ENCODE measurements at places on chromosomes 11 and 22.

DNA sequence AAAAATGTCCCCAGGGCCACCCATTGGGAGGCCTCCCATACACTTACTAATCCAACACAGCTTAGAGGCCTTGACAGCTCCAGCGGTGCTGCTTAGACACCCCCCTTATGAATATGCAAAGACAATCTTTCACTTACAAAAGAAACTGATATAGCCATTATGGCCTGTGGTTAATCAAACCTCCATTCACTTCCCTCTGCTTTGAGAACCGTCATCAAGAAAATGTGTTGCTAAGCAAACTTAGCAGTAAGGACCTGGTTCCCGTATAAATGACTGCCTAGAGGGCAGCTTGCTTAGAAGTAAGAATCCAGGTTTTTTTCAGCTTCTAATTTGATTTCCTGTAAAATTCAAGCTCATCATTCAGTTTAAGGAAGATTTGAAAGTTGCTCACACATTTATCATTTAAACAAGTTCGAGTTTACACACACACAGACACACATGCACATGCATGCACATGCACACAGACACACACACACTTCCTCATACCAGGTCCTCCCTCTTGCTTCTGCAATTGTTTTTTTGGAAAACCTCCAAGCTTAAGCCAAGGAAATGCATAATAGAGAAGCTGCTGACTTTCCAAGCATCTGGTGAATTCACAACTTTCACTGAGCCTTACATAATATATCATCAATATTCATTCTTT is 137.7 kb upstream of the BLID start:
- peak; percentile 76 for DNase-seq

GRCh38 chr11:106937111-106937510 is 81.2 kb downstream of the GUCY1A2 start:
- no peak for DNase-seq

DNA sequence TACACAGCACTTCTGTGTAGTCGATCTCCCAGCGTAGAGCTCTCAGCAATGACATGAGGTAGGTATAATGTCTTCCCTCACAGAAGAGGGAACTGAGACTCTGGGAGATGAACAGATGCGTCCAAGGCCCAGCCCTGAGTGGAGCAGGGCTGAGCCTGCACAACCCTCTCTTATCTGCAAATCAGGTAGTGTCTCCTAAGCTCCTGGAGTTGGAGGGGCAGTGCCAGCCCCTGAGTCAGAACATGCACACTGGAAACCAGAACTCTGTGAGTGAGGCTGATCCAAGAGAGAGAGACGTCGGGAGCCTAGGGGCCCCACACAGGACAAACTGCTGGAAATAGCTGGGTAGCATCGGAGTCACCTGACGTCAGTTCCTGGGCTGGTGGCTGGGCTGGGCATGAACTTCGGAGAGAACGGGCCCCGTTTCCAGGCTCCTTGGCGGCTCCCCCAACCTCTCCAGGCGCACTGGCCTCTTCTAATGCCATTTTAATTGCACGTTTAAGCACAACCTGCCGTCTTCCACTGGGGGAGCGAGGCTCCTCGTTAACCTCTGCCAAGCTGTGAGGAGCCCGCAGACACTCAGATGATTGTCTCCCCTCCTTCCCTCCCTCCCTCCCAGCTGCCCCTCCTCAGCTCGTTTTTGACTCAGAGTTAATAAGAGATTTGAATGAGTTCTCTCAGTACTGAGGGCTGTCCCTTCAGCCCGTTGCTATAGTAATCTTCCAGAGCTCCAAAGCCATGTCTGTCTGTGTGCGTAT is 191.2 kb upstream of the TBCEL start:
- DNase-seq, result no peak

GRCh38 chr22:39080052-39080762 is 3.1 kb downstream of the APOBEC3G start:
- no peak for DNase-seq

- DNase-seq, result no peak
Observed at GRCh38 chr11:70853068-70853769, 399.2 kb downstream of the SHANK2 start.

GRCh38 chr11:61153593-61154095 is 7.6 kb downstream of the VPS37C start:
- no peak for DNase-seq

DNA sequence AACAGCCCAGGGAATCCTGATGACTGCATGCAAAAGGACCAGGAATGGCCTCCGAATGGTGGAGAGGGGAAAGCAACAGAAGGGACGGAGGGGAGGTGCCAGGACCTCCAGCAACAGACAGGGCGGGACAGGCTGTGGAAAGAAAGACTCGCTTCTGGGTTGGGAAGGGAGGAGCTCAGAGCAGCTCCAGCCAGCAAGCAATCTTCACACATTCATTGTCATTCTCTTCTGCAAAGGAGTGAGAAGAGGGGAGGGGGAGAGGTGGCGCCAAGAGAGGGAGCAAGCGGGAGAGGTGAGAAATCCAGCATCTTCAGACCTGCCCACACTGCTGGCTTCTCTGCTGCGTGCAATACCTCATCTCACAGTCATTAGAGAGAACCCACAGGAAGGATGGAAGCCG is 509.0 kb downstream of the BUD13 start:
- no peak for DNase-seq

DNA sequence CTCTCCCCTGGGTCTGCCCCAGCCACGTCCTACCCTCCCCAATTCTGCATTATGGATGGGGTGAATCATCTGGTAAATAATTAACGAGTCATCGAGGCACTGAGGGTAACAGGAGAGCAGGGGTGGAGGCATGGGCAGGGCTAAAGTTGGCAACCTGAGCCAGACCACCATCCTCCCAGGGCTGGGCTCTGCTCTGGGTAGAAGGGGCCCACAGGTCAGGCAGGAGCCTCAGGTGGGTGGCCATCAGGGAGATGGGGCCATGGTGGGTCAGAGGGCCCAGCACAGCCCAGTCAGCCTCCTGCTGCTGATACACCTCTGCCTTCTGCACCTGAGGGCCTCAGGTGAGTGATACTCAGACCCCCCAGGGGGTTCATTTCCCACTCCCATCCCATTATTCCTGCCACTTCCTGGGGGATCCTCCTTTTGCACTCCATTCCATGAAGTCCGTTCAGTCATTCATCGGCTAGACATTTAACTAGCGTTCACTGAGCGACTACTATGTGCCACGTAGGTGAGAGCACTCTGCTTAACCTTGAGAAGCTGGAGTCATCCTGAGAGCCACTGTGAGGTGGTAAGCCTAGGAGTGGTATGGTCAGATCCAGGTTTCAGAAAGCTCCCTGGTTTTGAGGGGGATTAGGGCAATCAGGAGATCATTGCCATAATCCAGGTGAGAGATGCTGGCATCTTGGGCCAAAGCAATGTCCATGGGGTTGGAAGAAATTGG is at the start of gene VSIG10L2:
TSS of gene VSIG10L2 (plus strand) at position 248 of the 724 bp plus-strand sequence. CDS start at position 260, 12 bp downstream.
- no peak for DNase-seq

GRCh38 chr11:120923866-120924508 is 99.9 kb upstream of the TBCEL start:
- DNase-seq, result no peak

DNA sequence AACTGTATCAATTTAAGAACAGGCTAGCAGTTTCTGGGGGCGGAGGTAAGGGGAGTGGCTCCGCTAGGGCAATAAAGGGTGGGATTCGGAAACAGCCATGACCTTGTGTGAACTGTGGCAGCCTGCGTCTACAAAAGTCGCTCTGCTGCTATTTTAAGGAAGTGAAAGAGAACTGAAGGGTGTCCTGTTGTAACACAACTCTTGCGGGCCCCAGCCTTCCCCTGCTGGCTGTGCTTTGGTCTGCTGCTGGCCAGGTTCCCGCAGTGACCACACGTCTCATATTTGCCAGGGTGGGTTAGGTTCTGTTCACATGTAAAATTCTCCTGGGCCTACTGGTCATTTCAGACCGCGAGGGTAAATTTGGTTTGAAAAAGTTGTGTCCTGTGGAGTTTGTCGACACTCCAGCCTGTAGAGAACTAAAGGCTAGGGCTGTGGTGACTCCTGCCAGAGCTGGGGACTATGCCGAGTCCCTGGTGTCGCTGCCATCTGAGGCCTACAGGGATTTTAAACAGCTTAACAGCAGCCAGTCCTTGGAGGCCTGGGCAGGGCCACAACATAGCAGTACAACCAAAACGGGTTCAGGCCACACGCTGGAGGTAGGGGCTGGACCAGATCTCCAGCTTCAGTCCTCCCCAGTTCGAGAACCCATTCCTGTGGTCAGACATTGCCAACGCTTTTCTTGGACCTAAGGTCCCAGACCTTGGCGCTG is 1.1 kb upstream of the PPFIBP2 start:
- no peak for DNase-seq

DNA sequence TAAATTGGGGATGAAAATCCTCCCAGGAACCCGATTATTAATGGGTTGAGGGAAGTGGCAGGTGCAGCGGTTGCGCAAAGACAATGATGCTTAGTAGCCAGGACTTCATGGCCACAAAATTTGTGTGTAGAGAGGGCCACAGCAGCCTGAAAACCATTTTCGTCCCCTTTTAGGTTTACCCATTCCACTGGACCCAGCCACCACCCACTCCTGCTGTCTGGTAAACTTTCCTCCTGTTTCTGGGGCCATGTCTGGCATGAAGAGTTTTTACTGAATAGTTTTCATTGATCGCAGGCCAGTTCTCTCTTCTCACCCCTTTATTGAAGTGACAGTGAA is 69.5 kb upstream of the SYT13 start:
- DNase-seq, result no peak

DNA sequence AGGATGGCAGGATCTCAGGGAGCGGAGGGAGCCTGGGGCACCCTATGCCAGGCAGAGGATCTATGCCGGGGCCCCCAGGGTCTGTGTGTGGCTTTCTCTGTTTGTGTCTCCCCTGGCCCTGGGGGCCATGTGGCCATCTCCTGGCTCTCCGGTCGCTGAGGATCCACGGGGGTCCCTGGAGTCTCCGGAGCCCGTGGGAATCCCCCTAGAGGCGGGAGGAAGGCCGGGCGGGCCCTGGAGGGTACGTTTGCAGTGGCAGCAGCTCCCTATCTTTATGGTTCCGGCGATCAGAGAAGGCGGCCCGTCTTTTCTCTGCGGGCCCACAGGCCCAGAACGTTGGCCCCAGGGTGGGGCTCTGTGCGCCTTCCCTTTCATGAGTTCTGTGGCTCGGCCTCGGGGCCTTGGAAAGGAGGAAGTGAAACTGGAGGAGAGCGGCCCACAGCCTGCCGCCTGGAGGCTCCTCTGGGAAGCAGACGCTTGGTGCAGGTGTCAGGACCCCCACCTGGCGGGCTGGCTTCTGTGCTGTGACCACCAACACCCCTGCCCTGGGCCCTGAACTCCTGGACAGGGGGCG is 82.1 kb downstream of the KCNQ1 start:
- DNase-seq, result no peak

- no peak for DNase-seq
Observed at GRCh38 chr11:31509051-31509428, 382 bp downstream of the IMMP1L start.

DNA sequence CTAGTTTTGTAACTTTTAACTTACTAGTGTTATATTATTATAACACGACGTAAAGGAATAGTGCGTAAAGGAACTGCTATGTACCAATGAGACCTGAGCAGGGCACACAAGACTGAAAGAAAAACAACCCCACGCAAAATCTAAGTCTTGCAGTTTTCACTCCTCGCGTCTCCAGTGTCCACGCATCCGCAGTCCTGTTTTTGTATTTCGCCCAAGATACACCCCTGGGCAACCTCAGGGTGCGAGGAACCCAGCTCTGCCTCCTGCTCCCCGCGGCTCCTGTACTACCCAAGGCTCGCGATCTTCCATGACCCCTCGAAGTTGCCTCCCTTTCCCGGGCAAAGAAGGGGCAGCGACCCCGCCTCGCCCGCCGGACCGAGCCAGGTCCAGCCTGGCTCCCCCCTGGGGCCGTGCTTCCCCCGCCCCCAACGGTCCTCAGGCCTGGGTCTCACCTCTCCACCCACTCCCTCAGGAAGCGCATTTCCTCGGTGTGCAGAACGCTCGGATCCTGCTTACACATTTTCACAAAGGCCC is 393 bp downstream of the ST13 start:
- no peak for DNase-seq

- no peak for DNase-seq
Observed at GRCh38 chr11:68008381-68009337, 1.5 kb upstream of the ALDH3B1 start.

DNA sequence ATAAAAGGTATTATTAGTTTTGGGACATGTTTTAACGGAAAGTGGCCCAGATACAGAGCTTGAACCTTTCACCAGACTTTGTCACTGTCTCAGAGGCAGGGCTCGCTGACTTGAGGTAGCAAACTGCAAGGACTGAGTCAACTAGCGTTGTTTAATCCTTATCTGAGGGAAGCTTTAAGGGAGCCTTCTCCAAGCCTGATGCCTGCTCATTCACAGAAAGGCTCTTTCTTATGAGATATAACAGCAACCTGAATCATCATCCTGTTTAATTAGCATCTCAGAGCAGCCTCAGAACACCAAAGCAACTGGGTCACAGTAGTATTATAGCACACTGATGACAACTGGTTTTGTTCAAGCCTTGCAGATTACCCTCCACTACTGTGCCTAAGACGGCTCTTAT is 54.2 kb upstream of the CYP2D6 start:
- no peak for DNase-seq

DNA sequence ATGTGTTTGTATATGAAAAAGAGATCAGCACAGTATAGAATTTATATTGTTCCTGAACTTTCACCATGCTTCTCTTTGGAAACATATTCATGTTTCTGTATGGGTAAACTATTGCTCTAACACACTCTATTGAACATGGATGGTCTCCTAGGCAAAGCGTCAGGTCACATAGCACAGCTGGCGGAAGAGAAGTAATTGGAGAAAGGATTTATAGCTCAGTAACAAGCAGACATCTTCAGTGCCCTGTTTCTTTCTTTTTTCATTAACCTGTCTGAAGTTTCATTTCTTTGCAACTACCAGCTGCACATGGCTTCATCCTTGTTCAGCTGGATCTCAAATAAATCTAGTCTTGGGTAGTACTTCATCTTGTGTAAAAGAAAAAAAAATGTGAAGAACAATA is 84.4 kb upstream of the TRPC6 start:
- DNase-seq, result no peak

DNA sequence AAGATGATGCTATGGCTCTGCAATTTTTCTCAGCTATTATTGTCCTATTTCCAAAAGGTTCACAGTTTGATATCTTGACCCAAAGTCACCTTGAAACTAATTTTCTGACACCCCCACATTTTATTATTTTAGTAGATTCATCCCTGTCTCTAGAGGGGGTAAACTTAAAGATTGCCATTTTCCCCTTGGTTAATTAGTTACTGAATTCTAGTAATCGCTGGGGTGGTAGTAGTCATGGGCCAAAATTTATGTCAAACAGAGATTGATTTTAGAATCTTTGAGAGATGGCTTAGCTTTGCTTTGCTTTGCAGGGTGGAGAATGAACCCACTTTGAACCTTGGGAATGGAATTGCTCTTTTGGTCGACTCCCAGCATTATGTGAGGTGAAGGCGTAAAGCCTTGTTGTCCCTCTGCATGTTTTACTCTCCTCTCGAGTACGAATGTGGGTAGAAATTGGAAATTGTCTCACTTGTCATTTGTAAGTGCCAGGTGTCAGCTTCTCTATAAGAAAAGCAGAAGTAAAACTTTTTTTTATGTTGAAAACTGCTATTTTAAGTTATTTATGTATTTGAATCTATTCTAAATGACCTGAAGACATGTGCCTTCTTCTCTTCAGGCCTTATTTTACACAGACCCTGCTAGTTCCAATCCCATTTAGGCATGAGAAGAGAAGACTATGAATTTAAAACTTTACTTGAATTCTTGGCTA is 42.4 kb upstream of the RCE1 start:
- DNase-seq, result no peak

All from skin of body (tissue), 3 donors.